ENCODE measurements at places on chromosomes 1 and 21.

DNA sequence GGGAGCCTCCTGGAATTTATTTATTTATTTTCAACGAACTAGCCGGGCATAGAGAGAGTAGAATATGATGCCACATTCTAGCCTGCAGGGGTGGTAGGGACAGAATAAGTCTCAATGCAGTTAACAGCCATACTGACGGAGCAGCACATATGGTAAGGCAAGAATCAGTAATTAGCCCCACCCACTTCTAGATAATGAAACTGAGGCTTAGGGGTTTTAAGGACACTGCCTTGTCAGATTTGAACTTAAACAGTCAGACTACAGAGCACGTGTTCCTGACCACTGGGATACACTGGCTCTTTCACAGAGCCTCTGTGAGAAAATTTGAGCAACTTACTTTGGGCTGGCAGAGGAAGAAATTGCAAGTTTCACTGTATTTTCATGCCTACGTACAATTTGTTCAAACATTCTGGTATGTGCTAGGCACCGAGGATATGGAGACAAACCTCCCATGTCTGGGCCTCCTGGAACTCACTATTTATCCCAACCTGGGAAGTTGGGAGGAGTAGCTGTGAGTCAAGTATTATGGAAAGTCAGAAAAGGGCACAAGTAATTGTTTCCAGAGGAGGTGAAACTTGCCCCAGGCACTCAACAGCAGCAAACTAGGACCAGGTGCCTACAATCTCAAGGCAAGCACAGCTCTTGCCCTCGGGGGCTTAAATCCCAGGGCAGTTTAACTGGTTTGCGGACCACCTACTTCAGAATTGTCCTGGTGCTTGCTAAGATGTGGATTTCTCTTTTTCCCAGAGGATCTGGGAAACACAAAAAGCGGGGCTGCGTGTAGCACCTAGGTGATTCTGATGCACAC, 1.6 kb upstream of the CLIC4 start:
- DNase-seq = peak; percentile 61

DNA sequence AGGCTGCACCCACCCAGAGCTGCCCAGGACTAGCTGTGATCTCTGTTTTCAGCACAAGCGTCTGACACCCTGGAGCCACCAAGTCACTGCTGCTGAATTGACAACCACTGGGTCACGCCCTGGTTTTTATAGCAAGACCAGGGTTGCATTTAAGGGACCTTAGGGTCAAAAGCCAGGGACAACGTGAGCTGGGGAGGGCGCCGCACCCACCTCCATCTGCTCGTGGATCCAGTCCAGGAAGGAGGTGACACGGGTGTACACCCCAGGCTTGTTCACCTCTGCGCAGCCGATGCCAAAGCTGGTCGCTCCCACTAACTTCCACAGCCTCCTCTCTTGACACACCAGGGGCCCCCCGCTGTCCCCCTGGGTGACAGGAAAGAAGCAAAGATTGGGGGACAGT, 9.2 kb upstream of the TFF1 start:
- no peak for DNase-seq

DNA sequence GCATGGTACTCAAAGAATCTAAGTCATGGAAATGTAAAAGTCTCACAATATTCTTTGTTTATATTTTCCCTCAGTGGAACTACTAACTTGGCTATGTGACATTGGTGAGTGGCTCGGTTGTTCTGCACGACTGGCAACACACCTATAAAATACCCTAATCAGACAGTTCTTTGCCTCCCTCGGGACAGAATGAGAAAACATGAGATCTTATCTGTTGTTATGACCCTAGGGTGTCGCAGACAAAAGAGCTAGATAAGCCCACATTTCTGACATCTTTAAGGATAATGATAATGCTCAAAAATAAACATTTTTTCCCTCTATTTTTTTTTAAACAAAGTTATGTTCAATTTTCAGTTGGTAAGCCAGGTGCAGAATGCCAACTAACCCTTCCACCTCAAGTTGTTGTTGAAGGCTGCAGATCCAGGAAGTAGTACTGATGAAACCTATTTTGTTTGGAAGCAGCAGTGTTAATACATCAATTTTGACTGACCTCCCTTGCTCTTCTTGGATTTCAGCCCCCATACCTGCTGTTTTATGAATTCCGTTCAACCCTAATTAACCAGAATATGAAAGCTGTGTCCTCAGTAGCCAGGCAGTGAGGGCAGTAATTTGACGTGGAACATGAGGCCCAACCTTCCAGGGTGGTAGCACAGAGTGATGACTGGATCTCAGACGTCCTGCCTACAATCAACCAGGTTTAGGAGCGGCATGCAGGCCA, 108.7 kb upstream of the DUSP10 start:
- no peak for DNase-seq

GRCh38 chr21:37855647-37856625, 60.3 kb downstream of the KCNJ6 start:
- no peak for DNase-seq

DNA sequence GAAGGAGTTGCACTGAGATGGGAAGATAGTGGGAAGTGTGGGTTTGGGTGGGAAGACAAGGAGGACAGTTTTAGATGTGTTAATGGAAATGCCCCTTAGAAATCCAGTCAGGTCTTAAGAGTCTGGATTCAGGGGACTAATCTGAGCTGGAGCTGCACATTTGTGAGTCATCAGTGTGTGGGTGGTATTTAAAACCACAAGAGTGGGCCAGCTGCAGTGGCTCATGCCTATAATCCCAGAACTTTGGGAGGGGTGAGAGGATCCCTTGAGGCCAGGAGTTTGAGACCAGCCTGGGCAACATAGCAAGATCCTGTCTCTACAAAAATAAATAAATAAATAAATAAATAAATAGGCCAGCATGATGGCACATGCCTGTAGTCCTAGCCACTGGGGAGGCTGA, 40.9 kb upstream of the SLC6A9 start:
- no peak for DNase-seq

DNA sequence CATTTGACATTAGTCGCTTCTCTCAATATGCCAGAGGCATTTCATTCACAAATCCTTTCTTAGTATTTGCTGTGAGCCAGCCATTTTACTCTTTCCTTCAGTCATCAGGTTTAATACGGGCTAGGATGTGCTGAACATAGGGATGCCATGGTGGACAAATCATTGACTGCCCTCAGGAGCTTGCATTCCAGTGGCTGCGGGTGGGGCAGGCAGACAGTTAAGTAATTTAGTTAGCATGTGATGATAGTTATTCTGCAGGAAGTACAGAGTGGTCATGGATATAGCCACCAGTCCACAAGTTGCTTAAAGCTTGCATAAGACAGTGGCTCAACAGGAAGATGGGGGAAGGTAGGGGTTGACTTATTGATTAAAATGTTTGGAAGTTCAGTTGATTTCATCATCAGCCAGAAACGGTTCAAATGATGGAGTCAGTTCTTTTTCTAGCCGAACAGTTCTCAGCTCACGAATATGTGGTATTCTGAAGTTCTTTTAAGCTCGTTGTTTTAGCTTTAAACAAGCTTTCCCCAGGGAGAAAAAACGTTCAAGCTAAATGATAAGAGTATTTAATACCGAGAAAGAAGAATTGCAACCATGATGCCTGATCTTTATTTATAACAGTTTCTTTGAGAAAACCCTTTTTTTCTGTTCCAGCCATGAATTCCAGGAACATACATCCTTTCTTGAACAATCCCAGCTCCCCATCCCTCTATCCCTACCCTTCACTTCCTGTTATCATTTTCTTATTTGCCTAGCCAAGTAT, 1.4 kb downstream of the SLC22A15 start:
- DNase-seq = no peak

DNA sequence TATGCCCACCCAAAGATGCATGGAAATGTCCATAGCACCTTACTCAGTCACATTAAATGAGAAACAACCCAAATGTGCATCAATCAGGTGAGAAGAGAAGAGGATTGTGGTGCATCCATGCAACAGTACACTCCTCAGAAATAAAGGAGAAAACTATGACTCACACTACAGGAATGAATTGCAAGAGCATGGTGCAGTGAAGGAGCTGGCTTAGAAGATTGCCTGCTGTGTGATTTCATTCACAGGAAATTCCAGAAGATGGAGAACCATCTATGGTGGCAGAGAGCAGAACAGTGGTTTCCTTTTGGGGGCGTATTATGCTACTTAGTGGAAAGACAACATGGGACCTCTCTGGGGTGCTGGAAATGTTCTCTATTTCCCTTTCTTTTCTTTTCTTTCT, 278.6 kb upstream of the AJAP1 start:
- DNase-seq = no peak

DNA sequence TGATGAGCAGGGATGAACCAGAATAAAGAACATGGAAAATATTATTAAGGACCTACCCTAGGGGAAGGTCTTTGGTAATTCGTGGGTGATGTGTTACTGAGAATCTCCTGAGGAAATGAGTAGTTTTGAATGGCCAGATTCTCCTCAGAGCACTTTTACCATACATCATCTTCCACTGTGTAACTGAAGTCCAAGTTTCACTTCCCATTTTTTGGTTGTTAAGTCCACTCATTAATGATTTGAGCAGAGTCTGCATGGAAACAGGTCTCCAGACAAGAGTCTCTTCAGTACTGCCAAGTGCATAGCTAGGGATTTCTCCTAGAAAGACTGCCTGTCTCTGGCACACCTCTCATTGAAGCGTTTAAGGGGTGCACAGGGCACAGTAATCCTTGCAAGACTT, 48.7 kb upstream of the PCP4 start:
- no peak for DNase-seq

DNA sequence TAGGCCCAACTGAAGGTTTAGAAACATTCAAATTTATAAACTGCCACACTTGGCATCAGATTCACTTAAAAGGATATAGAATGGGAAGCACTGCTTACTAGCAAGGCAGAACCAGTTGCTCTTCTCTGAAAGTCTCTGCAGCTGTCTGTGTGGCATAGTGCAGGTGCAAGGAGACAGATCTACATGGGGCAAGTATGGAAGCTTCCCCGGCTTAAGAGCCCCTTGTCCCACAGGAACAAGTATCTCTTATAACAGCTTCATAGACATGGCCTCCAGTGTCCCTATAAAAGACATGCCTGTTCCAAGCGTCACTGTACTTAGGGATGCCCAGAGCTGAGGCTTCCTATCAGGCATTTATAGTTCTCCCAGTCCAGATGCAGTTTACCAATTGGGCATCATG, 26.5 kb downstream of the ZBTB8B start:
- DNase-seq = no peak

- DNase-seq = no peak
Observed at GRCh38 chr1:52613636-52614373, 11.6 kb downstream of the GPX7 start.

DNA sequence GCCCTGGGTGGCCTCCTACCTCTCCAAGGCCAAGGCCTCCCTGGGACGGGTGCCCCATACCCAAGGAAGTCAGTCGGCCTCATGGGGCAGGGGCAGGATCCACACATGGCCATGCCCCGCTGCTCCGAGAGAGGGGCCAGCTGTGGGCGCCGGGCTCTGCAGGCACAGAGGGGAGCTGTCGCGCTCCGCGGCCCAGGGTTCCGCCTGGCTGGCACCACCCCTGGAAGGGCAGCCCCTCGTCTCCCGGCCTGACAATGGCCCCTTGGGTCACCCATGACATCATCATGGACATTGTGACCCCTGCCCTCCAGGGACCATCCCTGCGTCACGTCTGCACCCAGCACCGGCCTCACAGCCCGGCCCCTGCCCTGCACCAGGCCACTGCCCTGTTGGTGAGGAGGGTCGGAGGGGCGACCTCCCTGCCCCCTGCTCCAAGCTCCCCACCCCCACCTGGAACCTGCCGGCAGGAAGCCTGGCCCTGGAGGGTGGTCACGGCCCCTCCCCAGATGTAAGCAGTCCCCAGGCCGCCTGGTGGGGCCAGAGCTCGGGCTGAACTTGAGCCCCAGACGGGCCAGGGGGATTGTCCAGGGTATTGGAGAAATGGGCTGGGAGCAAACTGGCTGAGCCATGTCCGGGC, 5.8 kb downstream of the TTLL10 start:
- DNase-seq = no peak

GRCh38 chr1:91948097-91948496, 1.1 kb upstream of the BRDT start:
- no peak for DNase-seq

- DNase-seq = no peak
Observed at GRCh38 chr1:48746906-48747305, 29.8 kb downstream of the BEND5 start.

GRCh38 chr1:58779801-58780382, 4.0 kb downstream of the JUN start:
- DNase-seq = no peak

- peak; percentile 84 for DNase-seq
Observed at GRCh38 chr1:109667452-109668122, at the start of gene GSTM2. GSTM2 (plus strand) TSS chr1:109668057; CDS start chr1:109668116, 59 bp downstream.

GRCh38 chr1:119467219-119467618, 39.8 kb upstream of the HSD3B1 start:
- DNase-seq = no peak

GRCh38 chr1:18511149-18511873, 30.6 kb downstream of the KLHDC7A start:
- DNase-seq = no peak

DNA sequence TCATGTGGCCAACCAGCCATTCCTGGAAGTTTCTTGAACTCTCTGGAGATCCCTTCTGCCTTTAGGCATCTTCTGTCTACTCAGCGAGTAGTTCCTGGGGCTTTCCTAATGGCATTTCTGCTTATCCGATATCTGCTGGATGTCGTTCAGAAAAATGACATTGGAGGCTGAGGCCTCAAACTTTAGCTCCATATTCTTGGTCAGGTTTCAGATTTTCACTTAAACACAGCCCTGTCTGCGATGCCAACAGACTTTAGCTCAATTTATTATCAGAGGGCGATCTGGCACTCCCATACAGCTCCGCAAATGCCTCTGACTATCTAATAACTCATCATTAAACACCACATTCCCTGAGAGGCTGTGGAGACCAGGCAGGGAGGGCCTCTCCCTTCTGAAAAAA, 46.3 kb upstream of the ETS2 start:
- no peak for DNase-seq

GRCh38 chr1:198064181-198064580, 92.6 kb upstream of the NEK7 start:
- DNase-seq = no peak

DNA sequence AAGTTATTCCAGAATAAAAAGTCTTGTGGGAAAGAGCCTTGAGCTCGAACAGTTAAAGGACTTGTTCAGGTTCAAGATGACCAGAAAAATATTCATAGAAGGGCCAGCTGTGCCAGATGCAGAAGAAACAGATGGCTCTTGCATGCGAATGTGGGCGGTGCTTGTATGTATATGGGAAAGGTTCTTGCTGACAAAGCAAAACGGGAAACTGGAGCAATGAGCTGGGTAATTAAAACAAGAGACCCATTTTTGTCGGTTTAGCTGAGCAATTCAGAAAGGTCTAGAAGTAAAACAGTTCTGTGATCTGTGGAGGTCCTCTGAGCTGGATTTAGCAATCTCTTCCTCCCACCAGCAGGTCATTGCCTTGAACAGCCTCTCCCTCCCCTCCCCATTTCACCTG, 107.2 kb upstream of the MARK1 start:
- no peak for DNase-seq

GRCh38 chr1:2151252-2151651, 43.3 kb downstream of the FAAP20 start:
- no peak for DNase-seq
